Left lung (tissue), 14 donors: ENCODE measurements at places on chromosomes 1 and 21. TPM values are rescaled to one million over a fixed set of nuclear protein-coding genes. Genes with fewer than 3 reads are reported as not detected.

The KCTD3 gene
- total RNA-seq: 19.8 TPM

GRCh38 chr21:22223385-22223784 is 1225.2 kb downstream of the NCAM2 start:
- H3K4me1 ChIP-seq: no peaks in the 10 kb centered on the region
- H3K27me3 ChIP-seq: no peaks in the 10 kb centered on the region
- H3K4me3 ChIP-seq: no peak overlapping the region
- DNase-seq: no peak
- H3K36me3 ChIP-seq: no peaks in the 10 kb centered on the region

- H3K27ac ChIP-seq: no peak overlapping the region
- H3K27me3 ChIP-seq: peaks cover 20% of the 10 kb centered on the region
- H3K36me3 ChIP-seq: no peaks in the 10 kb centered on the region
- no peaks in the 10 kb centered on the region for H3K4me1 ChIP-seq
- H3K4me3 ChIP-seq: no peak overlapping the region
Measured at GRCh38 chr1:156382561-156382960, 13.6 kb downstream of the RHBG start.

DNA sequence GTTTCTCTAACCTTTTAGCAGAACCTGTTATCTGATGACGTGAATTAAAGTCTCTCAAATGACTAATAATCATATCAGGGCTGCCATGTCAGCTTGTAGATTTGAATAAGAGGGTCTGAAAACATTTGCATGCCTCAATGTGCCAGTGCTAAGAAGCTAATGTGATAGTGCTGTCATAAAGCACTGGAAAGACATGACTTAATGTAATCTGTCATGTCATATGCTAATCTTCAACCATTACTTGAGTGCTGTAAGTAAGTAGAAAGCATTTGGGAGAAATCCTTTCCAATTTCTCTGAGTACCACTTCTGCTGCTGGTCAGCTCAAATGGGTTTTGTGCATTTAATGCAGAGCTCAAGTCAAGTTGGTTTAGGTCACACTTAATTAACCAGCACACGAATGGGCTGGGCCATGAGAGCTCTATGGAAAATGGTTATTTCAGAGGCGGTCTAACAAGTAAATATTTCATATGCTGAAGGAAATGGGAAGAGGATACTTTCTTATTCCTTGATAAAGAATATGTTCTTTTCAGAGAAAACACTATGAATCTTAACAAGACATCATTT is 609.2 kb downstream of the LMO4 start:
- H3K27ac ChIP-seq: no peak overlapping the region
- no peaks in the 10 kb centered on the region for H3K4me1 ChIP-seq
- no peak overlapping the region for H3K4me3 ChIP-seq
- H3K27me3 ChIP-seq: no peaks in the 10 kb centered on the region
- H3K36me3 ChIP-seq: no peaks in the 10 kb centered on the region
- no peak for DNase-seq

The CFHR1 gene
- not detected for total RNA-seq

- no peaks in the 10 kb centered on the region for H3K36me3 ChIP-seq
- H3K4me3 ChIP-seq: no peak overlapping the region
- DNase-seq: no peak
- H3K27me3 ChIP-seq: no peaks in the 10 kb centered on the region
- H3K4me1 ChIP-seq: no peaks in the 10 kb centered on the region
- H3K27ac ChIP-seq: no peak overlapping the region
Measured at GRCh38 chr21:34054259-34054658, 19.1 kb upstream of the MRPS6 start.

DNA sequence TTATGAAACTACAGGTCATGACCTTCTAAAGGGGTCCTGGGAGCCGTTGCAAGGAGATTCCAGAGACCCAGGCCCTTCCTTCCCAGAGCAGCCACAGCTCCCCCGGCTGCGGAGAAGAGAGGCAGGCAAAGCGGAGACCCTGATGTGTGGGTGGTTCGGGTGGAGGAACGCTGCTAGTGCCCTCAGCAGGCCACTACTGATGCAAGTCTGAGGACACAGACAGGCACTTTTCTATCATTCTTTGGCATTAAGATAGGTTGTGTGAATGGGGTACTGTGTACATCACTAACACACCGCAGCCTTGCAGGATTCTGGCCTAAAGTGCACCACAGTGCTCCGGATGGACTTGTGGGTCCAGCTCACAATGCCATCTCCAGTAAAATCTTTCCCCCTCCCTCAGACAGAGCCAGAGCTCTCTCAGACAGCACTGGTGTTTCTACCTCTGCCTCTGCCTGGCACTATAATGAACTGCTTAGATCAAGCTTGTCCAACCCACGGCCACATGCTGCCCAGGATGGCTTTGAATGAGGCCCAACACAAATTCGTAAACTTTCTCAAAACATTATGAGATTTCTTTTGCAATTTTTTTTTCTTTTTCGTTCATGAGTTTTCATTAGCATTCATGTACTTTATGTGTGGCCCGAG is 121.4 kb downstream of the TGFBR3 start:
- H3K4me3 ChIP-seq: no peak overlapping the region
- peak overlapping the region; percentile 10 for H3K27ac ChIP-seq
- peaks cover 4% of the 10 kb centered on the region for H3K4me1 ChIP-seq
- H3K36me3 ChIP-seq: no peaks in the 10 kb centered on the region
- no peak for DNase-seq

- H3K4me3 ChIP-seq: no peak overlapping the region
- H3K27me3 ChIP-seq: no peaks in the 10 kb centered on the region
- H3K27ac ChIP-seq: peak overlapping the region; percentile 65
- no peaks in the 10 kb centered on the region for H3K36me3 ChIP-seq
- no peak for DNase-seq
- peaks cover 11% of the 10 kb centered on the region for H3K4me1 ChIP-seq
Measured at GRCh38 chr1:160781914-160782689, 13.9 kb upstream of the LY9 start.

DNA sequence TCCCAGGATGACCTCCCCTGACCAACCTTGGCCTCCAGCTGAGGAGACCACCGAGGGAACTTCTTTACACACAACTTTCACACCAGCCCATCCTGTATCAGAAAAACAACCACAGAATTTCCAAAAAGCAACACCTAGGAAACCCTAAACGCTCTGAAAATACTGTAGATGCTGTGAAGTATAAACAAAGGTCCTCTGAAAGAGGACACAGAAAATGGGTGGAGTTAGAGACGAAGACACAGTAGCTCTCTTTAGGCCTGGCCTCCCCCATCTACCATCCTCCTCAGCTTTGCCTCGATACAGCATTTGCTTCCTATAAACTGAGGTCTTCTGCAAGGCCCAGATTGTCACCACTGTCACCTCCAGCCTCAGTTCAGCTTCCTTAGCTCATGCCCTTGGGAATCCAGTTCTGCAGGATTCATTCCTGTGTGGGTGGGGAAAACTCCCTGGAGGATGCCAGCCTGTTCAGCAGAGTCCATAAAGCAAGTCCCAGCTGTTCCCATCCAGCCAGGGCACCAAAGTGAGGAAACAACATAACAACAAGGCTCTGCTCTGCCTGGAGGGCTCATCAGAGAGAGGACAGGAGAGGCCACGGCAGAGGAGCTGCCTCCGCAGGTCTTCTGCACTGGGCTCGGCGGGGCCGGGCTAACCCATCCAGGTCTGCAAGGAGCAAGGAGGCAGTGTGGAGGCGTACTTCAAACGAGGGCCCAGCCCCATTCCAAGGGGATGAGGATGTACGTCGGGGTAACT is 15.0 kb downstream of the PIK3C2B start:
- H3K4me1 ChIP-seq: peaks cover 15% of the 10 kb centered on the region
- no peaks in the 10 kb centered on the region for H3K36me3 ChIP-seq
- no peaks in the 10 kb centered on the region for H3K27me3 ChIP-seq
- H3K27ac ChIP-seq: no peak overlapping the region
- no peak for DNase-seq

DNA sequence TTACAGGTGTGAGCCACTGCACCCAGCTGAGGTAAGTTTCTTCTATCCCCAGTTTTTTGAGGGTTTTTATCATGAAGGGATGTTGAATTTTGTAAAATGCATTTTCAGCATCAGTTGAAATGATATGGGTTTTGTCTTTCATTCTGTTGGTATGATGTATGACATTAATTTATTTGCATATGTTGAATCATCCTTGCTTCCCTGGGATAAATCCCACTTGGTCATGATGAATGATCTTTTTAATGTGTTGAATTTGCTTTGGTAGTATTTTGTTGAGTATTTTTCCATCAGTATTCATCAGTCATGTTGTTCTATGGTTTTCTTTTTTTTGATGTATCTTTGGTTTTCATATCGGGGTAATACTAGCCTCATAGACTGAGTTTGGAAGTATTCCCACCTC is 141.0 kb downstream of the RPS6KC1 start:
- H3K4me1 ChIP-seq: no peaks in the 10 kb centered on the region
- no peaks in the 10 kb centered on the region for H3K27me3 ChIP-seq
- no peak overlapping the region for H3K27ac ChIP-seq
- no peak for DNase-seq

The SLC5A9 gene
- 0.73 TPM for total RNA-seq

The PCBP3 gene
- 4.0 TPM for total RNA-seq

The CAMTA1 gene
- total RNA-seq: 56.9 TPM

The SLAMF6 gene
- total RNA-seq: 1.4 TPM

DNA sequence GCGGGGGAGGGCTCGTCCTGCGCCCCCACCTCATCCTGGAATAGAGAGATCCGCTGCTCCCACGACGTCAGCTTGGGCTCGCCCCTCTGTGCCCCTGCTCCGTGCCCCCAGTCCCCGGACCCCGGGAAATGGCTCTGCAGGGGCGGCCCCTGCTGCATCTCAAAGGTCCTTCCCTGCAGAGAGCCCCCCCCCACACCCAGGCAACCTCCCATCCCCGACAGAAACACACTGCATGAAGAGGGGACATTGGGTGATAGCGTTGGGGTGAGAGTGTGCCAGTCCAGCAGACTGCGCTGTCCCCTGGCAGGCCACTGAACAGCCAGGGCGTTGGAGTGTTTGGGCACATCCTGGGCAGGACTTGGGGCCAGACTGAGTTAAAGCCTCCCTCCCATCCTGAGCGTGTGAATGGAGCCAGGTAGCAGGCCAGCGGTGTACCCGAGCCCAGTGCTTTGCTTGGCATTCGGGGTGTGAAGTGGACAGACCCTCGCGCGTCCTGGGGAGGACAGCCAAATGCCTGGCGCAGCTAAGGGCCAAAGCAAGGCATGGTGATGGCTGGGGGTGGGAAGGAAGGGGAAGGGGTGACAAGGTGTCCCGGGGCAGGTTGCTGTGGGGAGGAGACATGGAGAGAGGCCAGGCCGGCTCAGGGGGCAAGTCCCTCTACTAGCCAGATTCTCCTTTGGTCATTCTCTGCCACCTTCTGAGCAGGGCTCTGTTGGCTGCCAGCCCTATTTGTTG is 633 bp upstream of the ETNK2 start:
- peaks cover 41% of the 10 kb centered on the region for H3K27me3 ChIP-seq
- no peak for DNase-seq
- peaks cover 3% of the 10 kb centered on the region for H3K4me1 ChIP-seq
- H3K27ac ChIP-seq: no peak overlapping the region
- no peaks in the 10 kb centered on the region for H3K36me3 ChIP-seq

The TXLNA gene
- total RNA-seq: 54.0 TPM

GRCh38 chr1:6271006-6271405 is 10.1 kb upstream of the GPR153 start:
- H3K4me1 ChIP-seq: no peaks in the 10 kb centered on the region
- no peak overlapping the region for H3K4me3 ChIP-seq
- H3K27ac ChIP-seq: no peak overlapping the region
- no peaks in the 10 kb centered on the region for H3K36me3 ChIP-seq
- no peaks in the 10 kb centered on the region for H3K27me3 ChIP-seq

DNA sequence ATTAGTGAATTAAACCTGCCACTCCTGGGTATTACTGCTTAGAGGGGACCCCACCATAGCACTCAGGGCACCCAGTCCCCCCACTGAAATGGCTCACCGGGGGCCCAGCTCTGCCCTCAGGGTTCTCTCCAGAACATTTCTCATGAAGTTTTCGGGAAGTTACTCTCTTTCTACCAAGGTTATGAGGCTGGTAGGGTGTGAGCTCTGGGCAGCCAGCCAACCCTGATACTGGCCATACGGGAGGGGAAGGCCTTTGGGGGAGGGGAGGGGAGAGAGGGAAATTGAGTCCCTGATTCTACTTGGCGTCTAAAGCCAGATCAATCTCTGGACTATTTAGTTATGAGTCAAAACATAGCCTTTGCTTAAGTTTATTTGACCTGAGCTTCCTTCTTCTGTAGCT is 12.9 kb upstream of the PDE9A start:
- no peak overlapping the region for H3K27ac ChIP-seq
- peak; percentile 67 for DNase-seq
- no peak overlapping the region for H3K4me3 ChIP-seq
- no peaks in the 10 kb centered on the region for H3K36me3 ChIP-seq
- peaks cover 7% of the 10 kb centered on the region for H3K4me1 ChIP-seq

The LCE1B gene
- not detected for total RNA-seq

- H3K27ac ChIP-seq: no peak overlapping the region
- DNase-seq: peak; percentile 62
- no peak overlapping the region for H3K4me3 ChIP-seq
- no peaks in the 10 kb centered on the region for H3K27me3 ChIP-seq
- H3K4me1 ChIP-seq: no peaks in the 10 kb centered on the region
Measured at GRCh38 chr1:85894651-85895050, 186.4 kb upstream of the ZNHIT6 start.

DNA sequence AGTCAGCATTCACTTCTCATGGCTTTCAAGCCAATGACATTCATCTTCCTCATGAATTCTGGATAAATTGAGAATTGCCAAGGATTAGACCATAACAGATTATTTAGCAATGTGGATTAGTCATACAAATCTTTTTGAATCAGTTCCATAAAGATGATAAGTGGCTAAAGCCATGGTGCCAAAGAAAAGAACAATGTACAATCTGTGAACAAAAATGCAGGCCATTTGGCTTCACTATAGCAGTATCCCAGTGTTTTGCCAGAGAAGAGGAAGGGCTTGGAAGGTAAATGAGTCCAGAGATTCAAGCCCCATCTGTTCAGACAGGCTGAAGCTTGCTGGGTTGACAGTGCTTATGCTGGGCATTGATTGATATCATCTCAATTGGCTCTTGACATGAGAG is 376.4 kb upstream of the LRRC7 start:
- no peak overlapping the region for H3K27ac ChIP-seq
- no peaks in the 10 kb centered on the region for H3K27me3 ChIP-seq

- no peaks in the 10 kb centered on the region for H3K27me3 ChIP-seq
- H3K36me3 ChIP-seq: no peaks in the 10 kb centered on the region
- H3K4me3 ChIP-seq: no peak overlapping the region
- no peak for DNase-seq
Measured at GRCh38 chr21:43619344-43619743, 39.9 kb downstream of the HSF2BP start.
